ENCODE measurements at places on chromosomes 3 and 15.

DNA sequence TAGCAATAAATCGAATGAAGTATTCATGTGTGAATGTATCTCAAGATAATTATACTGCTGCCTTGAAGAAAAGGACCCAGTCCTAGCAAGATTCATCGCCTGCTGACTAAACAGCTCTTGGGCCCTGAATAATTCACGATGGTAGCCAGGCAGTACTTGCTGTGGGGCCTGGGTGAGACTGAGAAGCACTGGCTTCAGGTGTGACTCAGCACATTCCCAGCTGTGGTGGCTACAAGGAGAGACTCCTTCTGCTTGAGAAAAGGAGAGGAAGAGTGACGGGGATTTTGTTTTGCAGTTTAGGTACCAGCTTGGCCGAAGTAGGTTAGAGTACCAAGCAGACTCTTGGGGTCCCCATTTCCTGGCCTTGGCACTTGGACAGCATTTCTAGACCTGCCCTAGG lies 47.6 kb upstream of the CD200R1L start:
- no peak for DNase-seq

DNA sequence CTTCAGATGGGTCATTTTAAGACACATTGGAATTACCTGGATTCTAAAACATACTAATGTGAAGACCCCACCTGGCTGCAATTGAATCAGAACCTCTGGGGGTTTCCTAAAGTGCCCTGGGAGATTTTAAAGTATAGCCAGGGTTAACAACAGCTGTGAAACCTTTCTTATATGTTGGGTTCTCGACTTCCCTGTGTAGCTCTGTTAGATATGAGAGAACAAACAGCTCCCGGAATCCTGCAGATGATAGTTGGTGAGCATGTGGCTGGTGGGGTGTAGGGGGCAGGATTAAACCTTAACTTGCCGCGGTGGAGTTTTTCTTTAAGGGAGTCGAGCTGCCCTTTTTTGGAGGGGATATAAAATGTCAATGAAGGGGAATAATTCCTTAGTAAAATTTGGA lies 12.1 kb downstream of the PLCL2 start:
- peak; percentile 79 for DNase-seq

- DNase-seq = no peak
Observed at GRCh38 chr15:89095073-89095472, 6.8 kb downstream of the ABHD2 start.

DNA sequence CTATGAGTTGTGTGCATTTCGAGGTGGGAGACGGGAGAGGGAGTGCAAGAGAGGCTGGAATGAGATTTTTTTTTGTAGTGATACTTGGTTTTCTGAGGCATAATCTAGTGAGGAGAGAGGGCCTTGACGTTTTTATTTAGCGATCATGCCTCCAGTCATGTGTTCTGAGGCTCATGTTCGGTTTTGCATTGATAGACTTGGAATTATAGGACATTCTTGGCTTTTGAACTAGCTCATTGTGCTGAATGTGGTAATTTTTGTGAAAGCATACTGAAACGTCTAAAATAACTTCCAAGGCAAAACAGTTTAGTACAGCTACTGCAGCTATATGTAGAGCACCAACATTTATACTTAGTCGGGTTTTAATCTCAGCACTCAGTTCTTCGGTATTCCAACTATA lies 408.1 kb downstream of the CNTN4 start:
- DNase-seq = no peak

DNA sequence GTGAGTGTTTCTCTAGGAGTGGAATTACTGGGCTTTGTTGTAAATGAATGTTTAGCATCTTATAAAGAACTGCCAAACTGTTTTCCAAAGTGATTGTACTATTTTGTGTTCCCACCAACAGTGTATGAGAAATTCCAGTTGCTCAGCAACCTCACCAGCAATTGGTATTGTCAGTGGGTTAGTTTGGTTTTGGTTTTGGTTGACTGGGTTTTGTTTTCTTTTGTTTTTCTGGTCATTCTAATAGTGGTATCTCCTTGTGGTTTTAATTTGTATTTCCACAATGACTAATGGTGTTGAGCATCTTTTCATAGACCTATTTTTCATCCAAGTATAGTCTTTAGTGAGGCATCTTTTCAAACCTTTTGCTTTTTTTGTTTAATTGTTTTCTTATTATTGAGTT lies 27.1 kb downstream of the FILIP1L start:
- DNase-seq = no peak

GRCh38 chr15:92807971-92808571 lies 92.1 kb upstream of the CHD2 start:
- peak; percentile 62 for DNase-seq
